Retinal pigment epithelial cell (primary cell): ENCODE measurements at places on chromosomes 1 and 21.

GRCh38 chr1:19618428-19618827 lies 25.7 kb upstream of the NBL1 start:
- DNase-seq = no peak

- DNase-seq = no peak
Measured at GRCh38 chr1:96842215-96842614, 120.6 kb downstream of the PTBP2 start.

DNA sequence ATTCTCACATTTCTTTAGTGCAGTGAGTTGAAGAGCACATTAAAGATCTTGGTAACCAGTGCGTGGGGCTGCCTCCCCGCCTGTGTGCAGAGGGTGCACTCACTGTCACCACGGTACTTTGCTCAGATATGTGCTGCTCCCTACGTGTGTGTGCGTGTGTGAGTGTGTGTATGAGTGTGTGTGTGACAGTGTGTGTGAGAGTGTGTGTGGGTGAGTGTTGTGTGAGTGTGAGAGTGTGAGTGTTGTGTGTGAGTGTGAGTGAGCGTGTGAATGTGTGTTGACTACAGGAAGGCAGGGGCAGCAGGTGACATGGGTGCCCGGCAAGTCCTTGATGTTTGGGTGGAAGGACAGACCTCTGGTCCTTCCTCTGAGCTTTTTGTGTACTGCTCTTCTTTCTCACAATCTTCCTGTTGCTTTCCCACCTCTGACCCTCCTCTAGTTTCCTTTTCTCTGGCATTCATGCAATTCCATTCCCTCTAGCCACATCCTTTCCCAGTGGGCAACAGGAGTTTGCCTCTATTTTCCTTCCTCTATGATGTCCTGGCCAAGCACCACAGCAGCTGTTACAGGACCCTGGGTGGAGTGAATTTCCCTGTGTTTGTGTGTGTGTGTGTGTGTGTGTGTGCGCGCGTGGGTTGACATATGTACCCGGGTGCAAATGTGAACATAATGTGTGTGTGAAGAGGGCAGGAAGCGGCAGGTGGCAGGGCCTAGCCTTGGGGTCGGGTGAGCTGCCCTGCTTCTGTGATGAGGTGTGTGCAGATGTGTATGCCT lies 19.8 kb downstream of the LHX4 start:
- DNase-seq = no peak

GRCh38 chr1:21961799-21962198 lies 15.0 kb upstream of the CELA3B start:
- DNase-seq = no peak

- no peak for DNase-seq
Measured at GRCh38 chr1:20035114-20035513, 34.9 kb upstream of the PLA2G5 start.

DNA sequence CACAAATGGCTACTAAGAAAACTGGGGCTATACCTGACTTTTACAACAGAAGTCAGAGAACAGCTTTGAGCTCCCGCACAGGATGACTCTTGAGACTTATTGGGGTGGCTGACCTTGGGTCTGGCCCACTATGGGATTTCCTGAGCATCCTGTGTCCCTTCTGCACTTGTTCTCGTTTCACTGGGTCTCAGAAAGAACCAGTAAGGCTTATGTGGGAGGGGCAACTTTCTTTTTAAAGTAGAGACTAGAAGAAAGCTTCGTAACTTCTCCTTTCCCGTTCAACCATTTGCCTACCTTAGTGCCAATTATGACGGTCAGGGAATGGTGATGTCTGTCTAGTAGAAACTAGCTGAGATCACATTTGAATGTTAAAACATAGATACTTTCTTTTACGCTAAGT lies 59.5 kb upstream of the C1orf105 start:
- no peak for DNase-seq

DNA sequence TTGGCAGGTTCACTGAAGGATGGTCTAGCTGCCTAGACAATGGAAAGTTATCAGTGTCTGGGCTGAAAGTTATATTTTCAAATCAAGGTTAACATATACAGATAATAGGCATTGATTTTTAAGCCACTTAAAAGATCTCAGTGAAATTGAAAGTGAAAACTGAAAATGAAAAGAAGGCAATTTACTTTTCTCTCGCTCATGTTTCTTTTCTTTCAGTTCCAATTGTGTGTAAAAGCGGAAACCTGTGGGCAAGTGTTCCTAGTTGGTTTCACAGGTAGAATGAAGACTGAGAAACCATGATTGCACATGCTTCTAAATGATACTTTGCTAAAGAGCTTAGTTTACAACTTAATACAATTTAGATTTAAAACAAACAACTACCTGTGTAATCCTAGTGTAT lies 383.7 kb downstream of the ZP4 start:
- no peak for DNase-seq

GRCh38 chr1:221711656-221712055 lies 30.2 kb downstream of the DUSP10 start:
- DNase-seq = no peak

DNA sequence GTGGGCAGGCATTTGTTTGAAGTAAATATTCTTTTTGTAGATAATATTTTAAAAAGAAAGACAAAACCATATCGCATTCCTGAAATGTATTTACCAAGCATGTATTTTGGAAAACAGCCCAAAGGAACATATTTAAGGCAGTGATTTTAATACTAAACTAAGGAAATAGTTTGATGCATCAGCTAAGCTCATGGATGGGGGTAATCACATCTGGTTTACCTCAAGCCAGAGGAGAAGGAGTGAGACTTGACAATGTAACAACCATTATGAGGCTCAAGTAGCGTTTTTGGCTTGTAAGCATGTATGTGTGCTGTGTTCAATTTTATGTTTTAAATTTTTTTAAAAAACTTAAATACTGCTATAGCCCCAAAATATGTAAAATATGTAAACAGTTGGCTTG lies 390.5 kb downstream of the DISC1 start:
- no peak for DNase-seq

GRCh38 chr1:74388855-74389254 lies 123.6 kb downstream of the LRRC53 start:
- DNase-seq = no peak

DNA sequence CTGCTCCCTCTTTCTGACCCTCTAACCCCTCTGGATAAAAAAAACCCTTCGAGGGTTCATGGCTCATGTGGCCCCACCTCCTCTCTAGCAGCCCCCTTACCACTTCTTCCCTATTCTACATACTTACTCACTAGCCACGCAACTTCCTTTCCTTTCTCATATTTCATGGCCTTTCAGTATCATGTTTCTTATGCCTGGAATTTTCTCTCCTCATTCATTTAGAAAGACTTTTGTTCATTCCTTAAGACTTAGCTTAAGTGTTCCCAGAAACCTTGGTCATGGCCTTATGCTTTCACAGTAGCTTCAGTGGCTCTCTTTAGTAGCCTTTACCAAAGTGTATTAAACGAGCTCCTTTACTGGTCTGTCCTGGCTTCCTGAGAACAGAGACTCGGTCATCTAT lies 6.1 kb downstream of the ACP6 start:
- no peak for DNase-seq

- DNase-seq = no peak
Measured at GRCh38 chr1:55959136-55959548, 620.2 kb downstream of the PLPP3 start.

- no peak for DNase-seq
Measured at GRCh38 chr1:47805921-47806361, 191.2 kb downstream of the TRABD2B start.

- DNase-seq = no peak
Measured at GRCh38 chr1:102942324-102942723, 166.0 kb downstream of the COL11A1 start.

GRCh38 chr1:239719642-239720258 lies 333.4 kb downstream of the CHRM3 start:
- DNase-seq = no peak

- no peak for DNase-seq
Measured at GRCh38 chr21:18252256-18252655, 7.6 kb downstream of the CHODL start.

DNA sequence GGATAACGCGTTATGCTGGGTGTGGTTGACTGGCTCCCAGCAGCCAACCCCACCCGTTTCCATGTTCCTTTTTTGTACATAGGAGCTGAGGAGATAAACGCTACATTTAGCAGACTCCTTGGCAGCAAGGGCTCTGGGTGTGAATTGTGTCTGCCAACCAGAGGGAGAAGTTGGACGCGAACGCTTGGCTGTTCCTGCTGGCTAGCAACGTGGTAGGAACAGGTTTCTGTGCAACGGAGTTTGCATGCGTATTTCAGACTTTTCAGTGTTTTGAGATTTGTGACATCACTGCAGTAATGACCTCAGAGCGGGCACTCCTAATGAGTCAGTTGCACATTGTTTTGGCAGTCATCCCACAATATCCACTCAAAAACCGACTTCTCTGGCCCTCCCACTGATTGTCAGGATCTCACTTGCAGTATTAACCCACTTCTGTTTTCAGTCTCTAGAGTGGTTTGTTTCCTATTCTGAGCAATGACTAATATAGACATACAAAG lies 98.7 kb upstream of the RGS1 start:
- DNase-seq = no peak

- no peak for DNase-seq
Measured at GRCh38 chr1:88503646-88504045, 180.4 kb upstream of the PKN2 start.
